Endothelial cell of umbilical vein (primary cell): ENCODE measurements at places on chromosomes 5 and 9. TPM values are rescaled to one million over a fixed set of nuclear protein-coding genes. Genes with fewer than 3 reads are reported as not detected.

DNA sequence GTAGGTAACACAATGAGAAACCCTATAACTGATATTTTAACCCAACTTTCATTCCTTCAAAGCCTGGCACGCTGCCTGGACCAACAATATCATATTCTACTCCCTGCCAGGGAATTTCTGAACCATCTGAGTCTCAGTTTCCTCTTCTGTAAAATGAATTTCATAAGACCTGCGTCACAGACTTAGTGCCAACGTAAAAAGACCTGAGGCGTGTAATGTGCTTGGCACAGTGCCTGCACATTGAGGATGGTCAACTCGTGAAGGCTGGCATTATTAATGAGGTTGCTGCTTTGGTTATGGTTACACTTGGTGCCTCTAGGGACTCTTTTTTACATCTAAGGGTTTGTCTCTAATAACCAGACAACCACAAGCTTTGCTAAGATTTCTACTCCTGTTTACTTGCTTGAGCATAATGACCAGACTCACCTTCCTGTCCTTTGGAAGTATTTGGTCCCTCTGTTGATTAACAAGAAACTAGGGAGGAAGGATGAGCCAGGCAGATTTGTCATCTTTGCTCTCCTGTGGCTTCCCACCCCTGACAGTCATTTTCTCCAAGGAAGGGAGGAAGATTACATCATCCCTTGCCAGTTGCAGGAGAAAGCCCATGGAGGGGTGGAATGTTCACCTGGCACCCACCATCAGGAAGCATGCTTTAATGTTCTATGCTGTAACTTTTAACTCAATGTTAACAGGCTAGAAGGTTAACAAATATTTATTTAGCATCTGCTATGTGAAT is 79.0 kb downstream of the PAPPA start:
- no peak for DNase-seq

Gene STPG3
- polyA plus RNA-seq: not detected in 2 replicates

DNA sequence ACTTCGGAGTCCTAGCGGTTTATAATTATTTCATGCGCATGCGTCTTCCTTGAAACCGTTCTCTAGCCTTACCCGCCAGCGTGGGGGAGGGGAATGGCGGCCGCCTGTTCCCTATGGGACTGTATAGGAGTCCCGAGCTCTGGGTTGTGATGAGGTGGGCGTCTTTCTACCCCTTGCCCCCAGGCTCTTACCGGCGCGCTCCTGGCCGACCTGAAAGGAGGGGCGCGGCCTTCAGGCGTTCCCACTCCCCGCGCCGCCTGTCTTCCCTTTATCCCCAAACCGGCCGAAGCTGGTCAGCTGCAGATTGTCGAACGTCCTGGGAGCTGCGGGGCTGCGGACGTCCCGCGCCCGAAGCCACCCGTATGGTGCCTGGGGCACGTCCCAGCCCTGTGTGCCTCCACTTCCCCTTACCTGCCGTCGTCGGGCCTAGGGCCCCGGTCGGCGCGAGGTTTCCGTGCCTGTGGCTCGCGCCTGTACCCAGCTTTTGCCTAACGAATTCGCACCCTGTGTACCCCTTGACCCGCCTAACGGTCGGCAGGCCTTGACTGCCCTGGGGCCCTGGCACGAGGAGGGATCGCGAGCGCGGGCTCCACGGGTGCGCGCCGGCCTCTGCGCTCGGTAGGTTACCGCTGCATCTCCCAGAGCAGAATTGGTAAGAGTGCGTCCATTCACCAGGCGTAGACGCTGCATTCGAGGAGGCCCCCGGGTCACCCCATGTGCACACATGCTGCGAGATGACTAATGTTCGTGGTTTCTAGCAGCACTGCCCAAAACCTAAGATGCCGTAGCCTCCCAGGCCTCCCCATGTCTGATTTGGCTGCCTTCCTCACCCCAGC is 653 bp upstream of the HNRNPH1 start:
- DNase-seq: peak; percentile 54

Gene HRCT1
- polyA plus RNA-seq: 7.0 and 9.9 TPM in 2 replicates

DNA sequence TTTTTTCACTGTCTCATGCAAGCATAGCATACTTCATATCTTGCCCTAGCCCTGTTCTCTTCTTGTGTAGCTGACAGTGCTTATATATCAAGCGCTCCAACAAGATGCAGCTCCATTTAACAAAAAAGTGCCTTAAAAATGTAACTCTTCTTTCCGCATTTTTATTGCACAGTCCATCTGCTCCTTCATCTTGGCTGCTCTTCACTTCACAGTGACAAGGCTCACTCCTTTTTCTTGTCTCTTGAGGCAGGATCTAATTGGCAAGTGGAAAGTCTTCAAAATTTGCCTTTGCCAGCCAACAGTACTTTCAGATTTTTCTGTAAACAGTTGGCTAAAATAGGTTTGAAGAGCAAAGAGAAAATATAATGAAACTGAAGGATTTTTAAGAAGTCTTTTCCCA is 161.8 kb downstream of the PBX3 start:
- no peak for DNase-seq

Gene AMBP
- not detected in 2 replicates for polyA plus RNA-seq

Gene CYLC2
- polyA plus RNA-seq: not detected in 2 replicates

DNA sequence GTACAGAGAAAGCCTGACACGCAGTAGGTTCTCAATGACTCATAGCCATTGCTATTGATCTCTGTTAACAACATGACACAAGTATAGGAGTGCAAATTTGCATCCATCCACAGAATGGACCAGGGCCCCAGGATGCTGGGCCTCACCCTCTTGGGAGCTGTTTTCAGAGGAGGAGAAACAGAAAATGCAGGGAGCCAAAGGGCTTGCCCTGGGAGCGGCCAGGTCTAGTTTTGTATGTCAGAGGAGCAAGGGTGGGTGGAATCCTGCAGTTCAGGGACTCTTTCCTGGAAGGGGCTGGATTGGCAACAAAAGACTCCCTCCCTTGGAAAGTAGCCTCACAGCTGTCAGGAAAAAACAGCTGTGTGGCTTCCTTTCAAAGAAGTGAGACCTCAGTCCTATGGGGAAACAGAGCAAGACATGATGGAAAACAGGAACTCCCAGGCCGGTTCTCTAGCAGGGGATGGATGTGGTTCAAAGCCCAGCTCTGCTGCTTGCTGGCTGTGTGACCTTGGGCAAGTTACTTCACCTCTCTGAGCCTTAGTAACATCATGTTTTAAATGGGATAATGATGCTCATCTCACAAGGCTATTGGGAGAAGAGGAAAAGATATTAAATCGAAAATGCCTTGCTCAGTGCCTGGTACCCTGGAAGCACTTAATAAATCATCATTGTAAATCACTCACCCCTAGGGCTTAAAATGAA is 50.5 kb upstream of the SH3PXD2B start:
- no peak for DNase-seq

DNA sequence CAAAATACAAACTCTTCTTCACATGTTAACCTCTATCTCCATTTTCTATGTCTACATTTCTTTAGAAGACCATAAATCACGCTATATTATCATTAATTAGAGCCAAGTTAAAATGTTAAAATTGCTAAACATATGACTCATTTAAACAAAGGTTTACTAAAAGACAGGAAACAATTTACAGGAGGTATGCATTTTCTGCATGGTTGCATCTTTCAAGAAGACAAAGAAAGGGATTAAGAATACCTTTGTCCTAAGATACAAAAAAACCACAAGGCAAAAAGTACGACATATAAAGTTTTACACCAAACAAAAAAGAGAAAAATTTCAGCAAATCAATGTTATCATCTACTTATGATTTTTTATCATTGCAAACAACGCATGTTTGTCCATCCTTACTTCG is 324.4 kb downstream of the PDE4D start:
- no peak for DNase-seq

GRCh38 chr9:114911167-114911821 is 19.1 kb downstream of the TNFSF8 start:
- peak; percentile 57 for DNase-seq

- no peak for DNase-seq
Measured at GRCh38 chr5:84605241-84605640, 220.6 kb upstream of the EDIL3 start.

Gene NMUR2
- not detected in 2 replicates for polyA plus RNA-seq

DNA sequence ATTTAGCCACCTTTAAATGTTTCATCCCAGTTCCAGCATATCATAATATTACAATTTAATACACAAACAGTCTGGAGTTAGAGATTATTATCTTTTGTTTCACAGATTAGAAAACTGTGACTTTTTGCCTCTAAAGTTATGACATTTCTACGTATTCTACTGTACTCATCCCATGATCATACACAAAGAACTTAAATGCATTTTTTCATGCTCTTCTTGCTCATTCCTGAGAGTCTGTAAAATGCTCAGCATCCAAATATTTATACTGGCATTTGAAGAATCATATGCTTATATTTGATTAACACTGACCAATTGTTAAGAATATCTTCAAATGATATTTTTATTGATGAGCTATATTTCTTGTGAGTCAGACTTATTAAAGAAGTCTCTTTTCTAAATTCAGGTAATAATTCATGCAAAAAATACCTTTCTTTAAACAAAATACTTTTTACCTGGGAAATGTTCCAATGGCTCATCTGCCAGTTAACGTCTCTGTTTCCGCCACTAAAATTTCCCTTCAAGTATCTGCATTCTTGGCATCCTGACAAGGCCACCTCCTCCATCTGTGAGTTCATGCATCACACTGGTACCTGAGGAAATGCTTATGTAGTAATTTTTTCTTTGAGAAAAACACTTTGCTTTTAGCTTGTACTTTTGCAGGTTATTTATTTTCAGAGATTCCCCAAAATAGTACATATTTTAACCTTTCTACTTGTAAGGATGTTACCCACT is 139.6 kb upstream of the RASA1 start:
- DNase-seq: no peak

DNA sequence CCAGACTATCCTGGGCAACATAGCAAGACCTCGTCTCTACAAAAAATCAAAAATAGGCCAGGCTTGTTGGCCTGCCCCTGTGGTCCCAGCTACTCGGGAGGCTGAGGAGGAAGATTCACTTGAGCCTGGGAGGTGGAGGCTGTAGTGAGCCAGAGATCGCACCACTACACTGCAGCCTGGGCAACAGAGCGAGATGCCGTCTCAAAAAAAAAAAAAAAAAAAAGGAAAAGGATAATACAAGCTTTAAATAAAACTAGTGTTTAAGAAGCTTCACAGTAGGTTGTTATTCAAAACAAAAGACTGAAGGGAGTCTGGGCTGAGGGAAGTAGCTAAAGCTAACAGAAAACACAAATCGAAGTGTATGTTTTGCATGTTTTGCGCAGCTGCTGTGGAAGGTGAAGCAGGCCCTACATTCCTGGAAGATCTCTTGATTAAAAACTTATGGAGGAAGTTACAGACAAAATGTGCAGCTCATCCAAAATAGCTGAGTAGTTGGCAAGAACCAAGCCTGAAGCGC is 581 bp upstream of the C9orf40 start:
- peak; percentile 5 for DNase-seq

GRCh38 chr5:82031220-82032119 is 59.6 kb downstream of the ATG10 start:
- DNase-seq: no peak

Gene IL4
- not detected in 2 replicates for polyA plus RNA-seq

GRCh38 chr5:73974871-73975360 is 348.9 kb downstream of the ARHGEF28 start:
- DNase-seq: no peak

Gene FAM200C
- polyA plus RNA-seq: 0.76 and 0.86 TPM in 2 replicates

- no peak for DNase-seq
Measured at GRCh38 chr5:10655972-10656830, 92.3 kb downstream of the ANKRD33B start.

Gene C5orf34
- 2.1 and 2.2 TPM in 2 replicates for polyA plus RNA-seq

- DNase-seq: no peak
Measured at GRCh38 chr9:38761999-38762398, 42.1 kb upstream of the FAM240B start.

DNA sequence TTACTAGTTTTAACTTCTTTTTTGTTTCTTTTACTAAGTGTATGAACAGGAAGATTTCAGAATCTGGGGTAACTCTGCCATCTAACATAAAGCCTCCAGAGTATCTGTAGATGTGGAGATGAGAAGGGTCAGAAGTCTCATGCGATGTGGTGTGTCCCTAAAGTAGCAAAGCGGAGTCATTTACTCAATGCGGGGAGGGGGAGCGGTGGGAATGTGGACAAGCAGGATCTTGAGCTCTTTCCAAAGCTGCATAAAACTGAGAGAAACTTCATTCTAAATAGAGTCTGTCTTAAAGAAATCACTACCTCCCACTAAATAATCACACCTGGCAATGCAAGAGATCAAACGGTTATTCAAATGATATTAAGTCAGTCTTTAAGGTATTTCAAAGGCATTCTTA is 92.4 kb downstream of the MED27 start:
- no peak for DNase-seq

Gene SOHLH1
- polyA plus RNA-seq: not detected in 2 replicates

- DNase-seq: no peak
Measured at GRCh38 chr5:142852416-142853198, 82.4 kb downstream of the ARHGAP26 start.

Gene KIF27
- 0.16 and 0.28 TPM in 2 replicates for polyA plus RNA-seq

DNA sequence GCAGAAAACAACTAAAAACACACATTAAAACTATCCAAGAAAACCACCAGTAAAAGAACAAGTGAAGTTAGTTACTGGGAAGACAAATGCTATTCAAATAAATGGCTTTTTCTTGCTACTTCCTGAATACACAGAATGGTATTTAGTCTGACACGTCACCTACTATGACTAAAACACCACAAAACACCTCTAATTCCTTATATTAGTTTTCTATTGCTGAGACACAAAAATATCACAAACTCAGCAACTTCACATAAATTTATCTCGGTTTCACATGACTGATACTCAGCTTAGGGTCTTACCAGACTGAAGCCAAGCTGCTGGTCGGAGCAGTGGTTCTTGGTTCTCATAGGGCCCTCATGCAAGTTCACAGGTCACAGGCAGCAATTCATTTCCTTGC is 5.4 kb downstream of the DMAC1 start:
- no peak for DNase-seq

Gene ADAMTS12
- not detected in 2 replicates for polyA plus RNA-seq

GRCh38 chr5:111776913-111777781 is 20.2 kb upstream of the NREP start:
- no peak for DNase-seq

Gene CHSY3
- 2.2 and 2.8 TPM in 2 replicates for polyA plus RNA-seq

Gene MARCOL
- polyA plus RNA-seq: not detected in 2 replicates

DNA sequence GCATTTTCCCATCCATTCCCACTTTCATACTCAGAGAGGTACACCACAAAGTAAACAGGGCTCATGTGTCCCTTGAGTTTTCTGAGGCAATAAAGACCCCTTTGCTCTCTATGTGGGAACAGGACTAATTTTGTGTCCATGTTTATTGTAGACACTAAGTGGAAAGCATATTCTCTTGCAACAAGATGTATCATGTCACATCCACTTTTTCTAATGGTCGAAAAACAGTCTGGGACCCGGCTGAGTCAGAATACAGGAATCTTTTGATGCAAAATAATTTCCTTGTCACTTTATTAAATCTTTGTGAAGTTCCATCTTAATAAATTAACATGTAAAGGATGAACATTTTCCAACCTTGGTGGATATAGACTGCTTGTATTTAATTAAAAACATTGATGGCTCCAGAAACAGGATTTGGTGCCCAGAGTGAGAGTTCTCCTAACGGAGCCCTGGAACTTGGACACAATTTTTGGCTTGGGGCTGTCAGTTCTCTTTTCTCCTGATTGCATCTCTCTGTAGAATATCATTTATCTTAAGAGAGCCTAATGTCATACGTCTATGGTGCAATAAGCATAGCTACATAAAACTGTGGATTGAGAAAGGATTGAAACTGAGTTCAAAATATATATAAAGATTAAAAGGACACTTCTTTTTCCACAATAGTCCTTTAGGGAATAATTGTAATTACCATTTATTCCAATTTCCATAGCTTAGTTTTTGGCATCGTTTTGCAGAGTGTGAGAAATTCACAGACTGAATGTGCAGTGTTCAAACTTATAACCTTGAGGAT is 1116.7 kb upstream of the SEMA6A start:
- DNase-seq: no peak

Gene CMYA5
- polyA plus RNA-seq: 0.04 and 0.05 TPM in 2 replicates

Gene FGF10
- not detected in 2 replicates for polyA plus RNA-seq
